ENCODE measurements at places on chromosomes 16 and 17.

- no peak for DNase-seq
Observed at GRCh38 chr16:29809031-29809747, 2.8 kb upstream of the PRRT2 start.

- DNase-seq = no peak
Observed at GRCh38 chr17:18925187-18925586, 26.8 kb upstream of the SLC5A10 start.

GRCh38 chr17:66341462-66341861 lies 39.0 kb downstream of the PRKCA start:
- DNase-seq = no peak

GRCh38 chr17:69267219-69267618 lies 38.6 kb upstream of the ABCA10 start:
- DNase-seq = no peak

DNA sequence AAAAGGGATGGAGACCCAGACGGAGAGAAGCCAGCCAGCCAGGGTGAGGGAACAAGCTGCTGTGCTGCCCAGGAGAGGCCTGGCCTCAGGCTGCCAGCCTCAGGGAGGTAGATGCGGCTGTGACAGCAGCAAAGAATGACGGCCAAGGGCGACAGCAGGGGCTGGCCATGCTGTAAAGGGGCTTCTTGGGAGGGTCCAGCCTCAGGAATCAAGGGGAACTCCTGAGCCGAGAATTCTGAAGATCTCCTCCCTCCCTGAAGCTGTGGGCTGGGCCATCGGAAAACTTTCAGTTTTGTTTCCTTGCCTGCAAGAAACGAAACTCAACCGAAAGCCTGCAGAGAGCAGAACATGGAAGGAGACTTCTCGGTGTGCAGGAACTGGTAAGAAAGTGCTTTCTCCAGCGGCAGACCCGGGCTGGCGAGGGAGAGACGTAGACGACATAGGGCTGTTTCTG lies at the start of gene XAF1:
XAF1 (plus strand) TSS at position 316 of the 454 bp plus-strand sequence; CDS start at position 349, 33 bp downstream.
- DNase-seq = no peak

GRCh38 chr17:62321451-62321850 lies 58.9 kb upstream of the EFCAB3 start:
- no peak for DNase-seq

- no peak for DNase-seq
Observed at GRCh38 chr17:57620576-57620975, 124.5 kb downstream of the CCDC182 start.

- DNase-seq = no peak
Observed at GRCh38 chr16:69593751-69594255, 28.0 kb downstream of the NFAT5 start.

DNA sequence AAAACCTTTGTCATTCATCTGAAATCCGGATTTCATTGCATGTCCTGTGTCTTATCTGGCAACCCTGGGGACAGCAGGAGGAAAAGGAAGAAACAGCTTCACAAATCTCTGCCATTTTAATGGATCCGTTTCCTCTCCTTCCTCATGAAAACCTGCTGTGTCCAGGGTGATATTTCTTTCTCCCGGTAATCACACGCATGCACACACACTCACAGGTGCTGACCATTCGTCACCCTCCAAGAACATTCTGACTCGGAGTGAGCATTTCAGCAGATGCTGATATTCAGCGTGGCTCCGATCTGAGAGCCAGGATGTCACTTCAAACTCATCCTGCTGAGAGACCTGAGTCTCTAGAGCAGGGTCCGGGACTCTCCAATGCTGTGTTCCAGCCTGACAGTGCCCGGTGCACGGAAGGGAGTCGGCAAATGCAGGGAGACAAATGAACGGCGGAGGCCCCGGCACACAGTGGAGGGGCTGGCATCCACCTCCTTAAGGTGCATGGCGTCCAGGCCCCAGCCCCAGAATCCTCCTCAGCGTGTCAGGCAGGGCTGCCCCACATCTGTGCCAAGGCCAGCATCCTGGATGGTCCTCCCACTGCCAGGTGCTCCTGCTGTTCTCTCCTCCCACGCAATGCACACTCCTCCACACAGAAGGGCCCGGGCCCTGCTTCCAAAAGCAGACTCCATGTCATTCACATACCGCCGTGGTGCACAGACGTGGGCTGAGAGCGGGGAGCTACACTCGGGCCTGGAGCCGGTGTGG lies 70.7 kb downstream of the RBFOX3 start:
- no peak for DNase-seq

DNA sequence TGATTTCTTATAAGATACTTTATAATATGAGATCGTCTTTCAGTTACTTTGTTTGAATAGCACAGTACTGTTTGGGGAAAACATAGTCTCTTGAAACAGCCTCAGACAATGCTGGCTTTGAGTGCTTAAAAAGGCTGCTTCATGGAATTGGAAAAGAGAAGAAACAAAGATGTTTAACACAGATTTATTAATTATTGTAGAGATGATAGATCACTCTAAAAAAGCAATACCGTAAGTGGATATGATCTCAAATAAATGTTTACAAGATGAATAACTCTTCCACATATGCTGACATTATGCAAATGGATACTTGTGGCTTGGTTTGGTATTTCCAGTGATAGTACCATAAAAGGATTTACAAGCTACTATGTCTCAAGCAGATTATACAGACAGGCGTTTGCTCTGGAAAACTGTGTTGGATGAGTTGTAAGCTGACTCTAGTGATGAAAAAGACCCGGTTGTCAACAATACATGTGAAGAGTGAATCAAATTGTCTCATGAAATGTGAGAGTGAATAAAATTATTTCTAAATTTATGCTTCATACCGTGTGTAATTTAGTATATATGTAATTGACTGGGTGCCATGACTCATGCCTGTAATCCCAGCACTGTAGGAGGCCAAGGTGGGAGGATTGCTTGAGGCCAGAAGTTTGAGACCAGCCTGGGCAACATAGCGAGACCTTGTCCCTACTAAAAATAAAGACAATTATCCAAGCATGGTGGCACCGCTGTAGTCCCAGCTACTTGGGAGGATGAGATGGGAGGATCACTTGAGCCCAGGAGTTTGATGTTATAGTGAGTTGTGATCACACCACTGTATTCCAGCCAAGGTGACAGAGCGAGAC lies 105.4 kb downstream of the FTO start:
- no peak for DNase-seq

DNA sequence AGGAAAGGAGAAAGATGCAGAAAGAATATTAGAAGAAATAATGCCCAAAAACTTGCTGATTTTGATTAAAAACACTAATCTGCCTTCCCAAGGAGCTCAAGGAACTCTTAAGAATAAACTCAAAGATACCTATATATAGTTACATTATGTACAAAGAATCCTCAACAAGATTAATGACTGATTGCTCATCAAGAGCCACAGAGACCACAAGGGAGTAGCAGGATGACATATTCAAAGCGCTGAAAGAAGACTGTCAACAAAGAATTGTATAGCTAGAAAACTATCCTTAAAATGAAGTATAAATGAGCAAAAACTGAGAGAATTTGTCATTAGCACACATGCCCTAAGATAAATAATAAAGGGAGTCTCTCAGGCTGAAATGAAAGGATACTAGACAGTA lies 6.2 kb downstream of the LPCAT2 start:
- DNase-seq = no peak

- DNase-seq = no peak
Observed at GRCh38 chr17:19723964-19724363, 7.6 kb upstream of the SLC47A2 start.

DNA sequence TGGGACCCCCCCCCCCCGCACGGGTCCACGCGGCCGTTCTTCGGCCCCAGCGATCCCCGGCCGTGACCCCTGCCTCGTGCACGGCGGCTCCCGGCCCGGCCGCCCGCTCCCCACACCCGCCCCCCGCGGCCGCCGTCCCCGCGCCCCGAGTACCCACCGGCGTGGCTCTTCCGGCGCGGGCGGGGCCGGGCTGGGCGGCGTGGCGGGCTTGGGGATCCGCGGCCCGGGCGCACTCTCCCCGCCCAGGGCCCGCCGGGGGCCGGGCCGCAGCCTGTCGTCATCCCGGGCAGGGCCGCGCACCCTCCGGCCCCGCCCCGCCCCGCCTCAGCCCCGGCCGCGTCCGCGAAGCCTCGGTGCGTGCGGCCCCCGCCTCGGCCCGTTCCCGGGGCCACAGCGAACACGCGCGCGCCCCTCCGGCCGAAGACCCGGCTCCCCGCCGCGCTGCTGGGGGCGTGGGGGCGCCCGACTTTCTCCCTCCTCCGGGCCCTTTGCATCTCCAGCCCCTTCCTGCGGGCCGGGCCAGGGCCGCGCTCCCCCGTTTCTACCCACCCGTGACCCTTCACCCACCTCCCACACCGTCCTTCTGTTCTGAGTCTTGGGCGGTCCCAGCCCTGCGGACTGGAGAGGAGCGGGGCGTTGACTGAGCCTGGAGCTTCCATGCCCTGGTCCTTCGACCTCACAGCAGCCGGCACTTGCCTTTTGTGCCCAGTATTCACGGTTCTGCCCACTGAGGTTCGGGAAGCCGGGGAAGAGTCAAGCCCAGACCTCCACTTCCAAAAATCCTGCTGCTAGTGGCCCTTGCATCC lies 840 bp downstream of the MYO1C start:
- DNase-seq = no peak

DNA sequence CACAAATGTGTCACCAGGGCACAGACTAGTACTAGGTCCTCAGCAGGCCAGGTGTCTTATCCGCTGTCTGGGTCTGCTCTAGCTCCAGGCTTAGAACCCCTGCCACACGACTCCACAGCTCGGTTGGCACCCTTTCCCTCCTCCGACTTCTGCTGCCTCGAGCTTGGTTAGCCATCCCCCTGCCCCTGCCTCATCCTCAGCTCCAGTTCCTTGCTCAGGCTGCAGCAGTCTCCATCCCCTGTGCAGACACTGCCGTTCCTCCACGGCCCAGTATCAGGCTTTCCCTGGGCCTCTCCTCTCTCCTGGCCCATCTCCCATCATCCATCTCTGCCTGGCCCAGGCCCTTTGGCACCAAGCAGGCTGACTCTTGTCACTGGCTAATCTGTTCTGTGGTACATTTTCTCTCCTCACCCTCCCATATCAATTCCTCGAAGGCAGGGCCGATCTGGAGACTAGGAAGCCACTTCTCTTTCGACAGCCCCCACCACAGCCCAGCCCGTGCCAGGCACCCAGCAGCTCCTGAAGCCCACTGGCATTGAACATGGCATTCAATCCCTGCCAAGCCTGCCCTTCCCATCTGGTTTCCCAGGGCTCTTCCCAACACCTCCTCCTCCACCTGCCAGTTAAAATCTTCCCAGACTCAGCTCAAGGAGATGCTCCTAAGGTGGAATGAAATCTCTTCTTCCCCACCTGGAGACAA lies 1.4 kb upstream of the GRN start:
- no peak for DNase-seq

GRCh38 chr16:82518811-82519210 lies 108.0 kb upstream of the CDH13 start:
- no peak for DNase-seq

- DNase-seq = no peak
Observed at GRCh38 chr17:12114686-12115418, 94.2 kb downstream of the MAP2K4 start.

GRCh38 chr17:79075446-79075750 lies 774 bp downstream of the ENGASE start:
- DNase-seq = no peak

DNA sequence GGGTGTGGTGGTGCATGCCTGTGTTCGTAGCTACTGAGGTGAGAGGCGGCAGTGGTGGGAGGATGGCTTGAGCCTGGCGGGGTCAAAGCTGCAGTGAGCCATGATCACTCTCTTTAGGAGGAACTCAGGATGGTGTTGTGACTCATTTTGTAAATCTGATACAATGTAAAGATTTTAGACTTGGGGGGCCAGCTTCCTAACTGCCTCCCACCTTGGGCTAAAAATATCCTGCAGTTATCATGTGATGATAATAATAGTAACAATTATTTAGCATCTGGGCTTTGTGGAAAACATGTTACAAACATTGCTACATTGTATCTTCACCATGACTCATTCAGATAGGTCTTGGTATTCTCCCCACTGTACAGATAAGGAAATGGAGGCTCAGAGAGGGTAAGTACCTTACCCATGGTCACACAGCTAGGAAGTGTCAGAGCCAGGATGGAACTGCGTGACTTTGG lies 7.4 kb downstream of the CTNS start:
- no peak for DNase-seq

- DNase-seq = no peak
Observed at GRCh38 chr17:43713494-43714162, 45.0 kb downstream of the SOST start.

GRCh38 chr17:80270836-80271235 lies 10.2 kb downstream of the RNF213 start:
- DNase-seq = no peak

- no peak for DNase-seq
Observed at GRCh38 chr17:82436601-82437324, 13.8 kb downstream of the CYBC1 start.

- no peak for DNase-seq
Observed at GRCh38 chr17:9331279-9332131, 244.1 kb downstream of the STX8 start.

- DNase-seq = no peak
Observed at GRCh38 chr17:40648384-40648968, 858 bp upstream of the SMARCE1 start.

DNA sequence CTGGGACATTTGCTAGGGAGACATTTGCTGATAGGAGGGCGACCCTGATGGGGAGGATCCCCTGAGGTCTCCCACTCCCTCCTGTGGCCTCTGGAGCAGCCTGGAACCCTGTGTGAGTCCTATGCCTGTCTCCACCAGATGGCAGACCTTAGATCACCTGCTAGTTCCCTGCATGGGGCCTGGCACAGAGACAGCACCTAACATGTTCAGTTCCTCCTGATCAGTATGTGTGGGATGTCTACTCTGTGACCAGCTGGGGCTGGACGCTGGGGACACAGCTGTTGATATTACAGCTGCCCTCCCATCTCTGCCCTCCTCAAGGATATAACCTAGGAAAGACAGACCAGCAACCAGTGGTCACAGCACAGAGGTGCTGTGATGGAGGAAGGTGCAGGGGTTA lies 1.1 kb upstream of the ADCY7 start:
- DNase-seq = no peak

- DNase-seq = no peak
Observed at GRCh38 chr17:80214878-80215210, 5.3 kb downstream of the SGSH start.

Measured in esophagus squamous epithelium (tissue), 5 donors.